ENCODE measurements at places on chromosomes 3 and 15.

DNA sequence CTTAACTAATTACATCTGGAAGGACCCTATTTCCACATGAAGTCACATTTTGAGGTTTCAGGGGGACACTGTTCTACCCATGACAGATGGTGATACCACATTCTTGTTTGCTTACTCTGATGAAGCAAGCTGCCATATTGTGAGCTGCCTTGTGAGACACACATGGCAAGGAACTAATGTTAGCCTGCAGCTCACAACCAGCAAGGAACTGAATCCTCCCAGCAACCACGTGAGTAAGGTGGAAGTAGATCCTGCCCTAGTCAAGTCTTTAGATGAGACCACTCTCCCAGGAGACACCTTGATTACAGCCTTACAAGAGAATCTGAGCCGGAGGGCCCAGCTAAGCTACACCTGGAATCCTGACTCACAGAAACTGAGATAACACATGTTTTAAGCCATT is 160.1 kb downstream of the PDE8A start:
- DNase-seq: no peak

GRCh38 chr3:140719841-140720614 is 42.2 kb downstream of the TRIM42 start:
- DNase-seq: no peak

DNA sequence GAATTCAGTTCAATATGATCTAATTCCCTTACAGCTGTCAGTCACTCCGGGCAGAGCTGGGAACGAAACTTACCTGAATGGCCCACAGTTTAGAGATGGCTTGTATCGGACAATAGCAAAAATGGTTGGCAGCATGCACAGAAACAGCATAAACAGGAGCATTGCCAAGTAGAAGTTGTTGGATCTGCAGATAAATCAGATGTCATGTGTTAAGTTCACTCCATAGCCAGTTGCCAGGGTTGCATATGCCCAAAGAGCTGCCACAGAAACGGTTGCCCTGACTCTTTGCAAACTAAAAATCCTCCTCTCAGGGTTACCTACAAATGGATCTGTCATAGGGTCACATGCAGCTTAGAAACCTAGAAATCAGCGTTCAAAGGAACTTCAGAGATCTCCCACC is 15.4 kb upstream of the STARD5 start:
- no peak for DNase-seq

- DNase-seq: no peak
These were observed 9.2 kb downstream of the LXN start for GRCh38 chr3:158663246-158663645.

DNA sequence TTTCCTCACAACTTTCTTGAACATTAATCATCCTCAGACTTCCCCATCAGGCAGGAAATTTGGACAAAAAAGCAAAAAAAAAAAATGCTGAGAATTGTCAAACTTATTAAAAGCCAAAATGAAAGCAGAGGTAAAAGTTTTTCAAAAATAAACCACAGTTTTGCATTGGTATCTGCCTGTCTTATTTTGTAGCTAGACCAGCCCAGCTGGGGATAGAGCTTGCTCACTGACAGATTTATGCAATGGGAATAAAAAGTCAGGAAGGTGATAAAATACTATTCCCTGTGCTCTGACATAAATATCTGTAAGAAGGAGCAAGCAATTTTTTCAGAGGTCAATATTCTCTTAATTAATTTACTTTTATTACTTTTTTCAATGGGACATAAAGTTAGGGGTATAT is 1006.7 kb upstream of the ALCAM start:
- no peak for DNase-seq

DNA sequence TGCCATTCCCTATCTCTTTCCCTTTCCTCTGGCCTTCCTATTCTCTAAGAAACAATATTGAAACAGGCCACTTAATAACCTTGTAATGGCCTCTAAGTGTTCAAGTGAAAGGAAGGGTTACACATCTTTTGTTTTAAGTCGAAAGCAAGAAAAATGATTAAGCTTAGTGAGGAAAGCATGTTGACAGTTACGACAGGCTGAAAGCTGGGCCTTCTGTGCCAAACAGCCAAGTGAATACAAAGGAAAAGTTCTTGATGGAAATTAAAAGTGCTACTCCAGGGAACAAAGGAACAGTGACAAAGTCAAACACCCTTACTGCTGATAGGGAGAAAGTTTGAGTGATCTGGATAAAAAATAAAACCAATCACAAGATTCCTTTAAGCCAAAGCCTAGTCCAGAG is 54.2 kb downstream of the SENP2 start:
- no peak for DNase-seq

DNA sequence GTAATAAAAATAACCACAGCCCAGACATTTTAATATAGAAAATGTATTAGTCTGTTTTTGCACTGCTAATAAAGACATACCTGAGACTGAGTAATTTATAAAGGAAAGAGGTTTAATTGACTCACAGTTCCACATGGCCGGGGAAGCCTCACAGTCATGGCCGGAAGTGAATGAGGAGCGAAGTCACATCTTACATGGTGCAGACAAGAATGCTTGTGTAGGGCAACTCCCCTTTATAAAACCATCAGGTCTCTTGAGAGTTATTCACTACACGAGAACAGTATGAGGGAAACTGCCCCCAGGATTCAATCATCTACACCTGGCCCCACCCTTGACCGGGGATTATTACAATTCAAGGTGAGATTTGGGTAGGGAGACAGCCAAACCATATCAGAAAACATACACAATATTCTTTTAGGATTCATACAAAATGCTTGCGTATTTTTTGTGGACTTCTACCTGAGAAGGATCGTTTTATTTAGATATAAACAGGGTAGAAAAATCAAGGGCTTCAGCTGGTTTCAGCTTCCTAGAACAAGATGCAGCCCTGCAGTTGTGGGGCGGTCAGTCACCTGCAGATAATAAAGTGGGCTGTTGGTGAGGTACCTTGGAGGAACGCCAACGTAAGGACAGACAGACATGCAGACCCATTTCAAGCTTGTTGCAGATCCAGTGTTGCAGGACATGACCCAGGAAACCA is 101.9 kb downstream of the TNIK start:
- no peak for DNase-seq

DNA sequence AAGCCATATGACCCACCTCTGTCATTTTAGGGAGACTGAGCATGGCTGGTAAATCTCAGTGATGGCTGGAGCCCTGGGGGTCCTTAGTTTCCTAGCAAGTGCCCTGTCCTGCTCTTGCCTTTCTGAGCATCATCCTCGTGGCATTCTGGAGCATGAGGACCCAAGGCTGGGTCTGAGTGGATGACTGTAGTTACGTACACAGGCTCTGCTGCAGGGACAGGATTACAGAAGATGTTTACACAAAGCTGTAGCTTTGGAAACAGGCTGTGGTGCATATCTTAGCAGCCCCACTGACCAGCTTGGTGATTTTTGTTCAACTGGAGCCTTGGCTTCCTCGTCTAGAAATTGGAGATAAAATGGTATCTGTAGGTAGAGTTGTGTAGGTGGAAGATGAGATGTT is 272.9 kb upstream of the CTDSPL start:
- DNase-seq: no peak

DNA sequence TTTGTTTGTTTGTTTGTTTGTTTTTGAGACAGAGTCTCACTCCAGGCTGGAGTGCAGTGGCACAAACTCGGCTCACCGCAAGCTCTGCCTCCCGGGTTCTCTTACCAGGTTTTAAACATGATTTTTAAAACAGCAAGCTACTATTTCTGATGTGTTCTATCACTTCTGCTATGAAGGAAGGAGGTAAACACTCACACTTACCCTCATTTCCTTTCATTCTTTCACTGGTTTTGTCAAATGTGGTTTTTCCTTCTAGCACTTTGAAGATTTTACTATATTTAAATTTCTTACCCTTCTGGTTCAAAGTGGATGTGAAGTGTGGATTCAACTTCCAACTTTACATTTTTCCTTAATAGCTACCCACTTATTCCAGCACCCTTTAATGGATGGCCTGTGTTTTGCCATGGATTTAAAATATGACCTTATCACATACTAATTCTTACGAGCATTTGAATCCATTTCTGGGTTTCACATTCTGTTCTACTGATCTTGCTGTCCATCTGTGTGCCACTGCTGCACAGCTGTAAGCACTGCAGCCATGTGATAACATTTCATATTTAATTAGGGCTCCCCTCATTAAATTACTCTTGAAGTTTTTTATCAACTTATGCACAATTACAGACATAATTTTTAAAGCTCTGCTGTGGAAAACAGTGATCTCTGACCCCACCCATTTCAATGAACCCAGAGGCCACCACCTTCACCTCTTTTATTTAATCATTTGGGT is 42.3 kb downstream of the TXNRD3 start:
- no peak for DNase-seq
